RPMI7951 (cell line): ENCODE measurements at places on chromosomes 6 and 20. TPM values are rescaled to one million over a fixed set of nuclear protein-coding genes. Genes with fewer than 3 reads are reported as not detected.

DNA sequence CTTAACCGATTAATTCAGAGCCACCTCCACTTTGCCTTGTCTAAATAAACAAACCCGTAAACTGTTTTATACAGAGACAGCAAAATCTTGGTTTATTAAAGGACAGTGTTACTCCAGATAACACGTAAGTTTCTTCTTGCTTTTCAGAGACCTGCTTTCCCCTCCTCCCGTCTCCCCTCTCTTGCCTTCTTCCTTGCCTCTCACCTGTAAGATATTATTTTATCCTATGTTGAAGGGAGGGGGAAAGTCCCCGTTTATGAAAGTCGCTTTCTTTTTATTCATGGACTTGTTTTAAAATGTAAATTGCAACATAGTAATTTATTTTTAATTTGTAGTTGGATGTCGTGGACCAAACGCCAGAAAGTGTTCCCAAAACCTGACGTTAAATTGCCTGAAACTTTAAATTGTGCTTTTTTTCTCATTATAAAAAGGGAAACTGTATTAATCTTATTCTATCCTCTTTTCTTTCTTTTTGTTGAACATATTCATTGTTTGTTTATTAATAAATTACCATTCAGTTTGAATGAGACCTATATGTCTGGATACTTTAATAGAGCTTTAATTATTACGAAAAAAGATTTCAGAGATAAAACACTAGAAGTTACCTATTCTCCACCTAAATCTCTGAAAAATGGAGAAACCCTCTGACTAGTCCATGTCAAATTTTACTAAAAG is 2.7 kb downstream of the FOXC1 start:
- no peak for DNase-seq

- DNase-seq: peak; percentile 29
These were observed 597.9 kb downstream of the COL12A1 start for GRCh38 chr6:74607934-74608333.

DNA sequence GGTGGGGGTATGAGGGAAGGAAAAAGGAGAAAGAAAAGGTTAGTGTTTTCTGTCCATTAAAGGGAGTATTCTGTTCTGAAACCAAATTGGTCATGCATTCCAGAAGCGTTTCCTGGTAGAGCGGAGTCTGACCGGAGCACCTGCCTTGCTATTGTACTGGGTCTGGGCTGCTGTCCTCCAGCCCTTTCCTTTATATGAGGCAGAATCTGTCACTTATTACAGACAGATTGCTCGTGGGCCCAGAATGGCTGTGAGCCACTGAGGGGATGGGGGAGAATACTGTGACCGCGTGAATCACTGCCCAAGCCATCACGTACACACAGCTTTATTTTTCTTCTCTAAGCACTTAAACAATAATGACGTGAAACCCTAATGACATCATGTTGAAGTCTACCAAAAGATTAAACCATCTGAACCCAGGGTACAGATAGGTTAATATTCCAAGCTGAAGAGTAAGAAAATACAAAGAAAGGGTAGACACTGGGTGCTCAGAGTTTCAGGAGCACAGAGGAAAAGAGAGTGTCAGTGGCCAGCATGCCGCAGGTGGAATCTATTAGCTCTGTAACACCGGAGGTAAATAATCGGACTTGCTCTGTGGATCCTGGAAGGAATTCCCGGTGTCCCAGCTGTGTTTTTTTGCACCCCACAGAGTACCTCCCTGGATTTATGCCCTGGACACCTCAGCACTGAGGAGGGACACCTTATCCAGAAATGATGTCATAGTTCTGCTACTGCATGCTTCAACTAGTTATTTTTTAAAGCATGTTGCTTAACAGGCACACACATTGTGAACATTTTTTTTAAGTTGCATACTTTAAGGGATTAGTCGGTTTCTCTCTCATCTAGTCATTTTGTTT is 573.3 kb downstream of the PKHD1 start:
- no peak for DNase-seq

DNA sequence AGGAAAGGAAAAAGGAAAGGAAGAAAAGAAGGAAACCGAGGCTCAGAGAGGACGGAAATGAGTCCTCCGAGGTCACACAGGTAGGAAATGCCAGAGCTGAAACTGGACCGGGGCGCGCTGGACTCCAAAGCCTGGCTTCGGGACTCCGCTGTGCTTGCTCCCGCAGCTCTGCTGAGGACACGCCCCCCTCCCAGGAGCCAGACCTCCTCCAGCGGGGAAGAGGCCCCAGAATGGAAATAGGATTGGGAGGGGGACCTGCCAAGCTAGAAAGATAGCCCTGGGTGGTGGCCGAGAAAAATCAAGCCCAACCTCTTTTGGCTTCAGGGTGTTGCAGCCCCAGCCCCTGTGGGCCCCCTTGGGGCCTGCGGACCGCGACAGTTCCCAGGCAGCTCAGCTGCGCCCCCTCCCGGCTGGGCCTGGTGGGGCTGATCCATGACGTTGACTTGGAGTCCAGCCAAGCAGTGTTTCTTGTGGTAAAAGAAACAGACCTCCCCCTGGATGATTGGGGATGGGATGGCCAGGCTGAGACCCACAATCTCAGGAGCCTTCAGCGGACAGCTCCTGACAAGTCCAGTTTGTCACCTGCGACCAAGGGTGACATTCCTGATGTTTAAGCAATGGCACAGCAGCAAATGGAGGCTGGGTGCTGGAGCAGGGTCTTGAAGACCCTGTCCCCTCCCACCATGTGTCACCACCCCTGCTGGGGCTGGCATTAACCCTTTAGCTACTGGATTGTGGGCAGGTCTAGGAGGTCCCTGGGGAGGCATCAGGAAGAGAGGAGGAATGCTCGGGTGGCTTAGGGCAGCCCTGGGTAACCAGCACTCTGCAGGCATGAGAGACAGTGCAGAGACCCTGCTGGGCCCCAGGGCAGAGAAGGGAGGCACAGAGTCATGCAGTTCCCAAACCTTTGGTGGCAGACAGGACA is 55.4 kb downstream of the RIPOR3 start:
- peak; percentile 63 for DNase-seq

HLA-C gene
- total RNA-seq: 1,008 and 1,072 TPM in 2 replicates

DNA sequence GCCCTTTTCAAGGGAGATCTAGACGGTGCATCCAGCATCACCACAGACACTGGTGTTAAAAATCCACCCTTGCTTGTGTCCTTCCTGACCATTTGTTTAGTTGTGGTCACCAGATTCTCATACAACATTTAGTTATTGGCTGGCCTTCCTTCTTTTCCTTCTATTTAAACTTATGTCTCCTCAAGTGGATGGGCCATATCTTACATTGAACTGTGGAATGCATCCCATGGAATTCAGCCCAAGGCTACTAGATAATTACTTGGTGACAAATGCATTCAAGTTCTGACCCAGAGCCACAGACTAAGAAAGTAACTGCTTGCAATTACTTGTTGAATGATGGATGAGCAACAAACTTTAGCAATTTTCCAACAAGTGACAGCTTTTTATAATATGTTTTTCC is 198.9 kb upstream of the SSTR4 start:
- peak; percentile 95 for DNase-seq

DNA sequence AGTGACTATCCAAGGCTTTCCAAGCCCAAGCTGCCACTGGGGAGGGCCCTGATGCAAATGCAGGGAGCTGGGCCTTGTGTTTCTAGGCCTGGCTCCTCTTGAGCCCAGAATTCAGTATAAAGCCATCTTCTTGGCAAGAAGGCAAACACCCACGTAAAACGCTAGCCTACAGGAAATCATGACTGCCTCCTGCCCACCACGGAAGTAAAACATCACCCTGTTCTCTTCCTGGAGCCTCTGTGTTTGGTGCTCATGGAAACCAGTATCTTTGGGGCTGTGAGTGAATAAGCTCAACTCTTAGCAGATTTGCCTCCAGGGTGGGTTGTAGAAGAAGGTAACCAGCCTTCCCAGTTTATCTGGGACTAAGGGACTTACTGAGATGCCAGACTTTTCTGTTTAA is 271.0 kb downstream of the ZNF217 start:
- peak; percentile 46 for DNase-seq

ZBTB12 gene
- 1.2 and 1.4 TPM in 2 replicates for total RNA-seq

PXDC1 gene
- total RNA-seq: 24.9 and 30.3 TPM in 2 replicates

DNA sequence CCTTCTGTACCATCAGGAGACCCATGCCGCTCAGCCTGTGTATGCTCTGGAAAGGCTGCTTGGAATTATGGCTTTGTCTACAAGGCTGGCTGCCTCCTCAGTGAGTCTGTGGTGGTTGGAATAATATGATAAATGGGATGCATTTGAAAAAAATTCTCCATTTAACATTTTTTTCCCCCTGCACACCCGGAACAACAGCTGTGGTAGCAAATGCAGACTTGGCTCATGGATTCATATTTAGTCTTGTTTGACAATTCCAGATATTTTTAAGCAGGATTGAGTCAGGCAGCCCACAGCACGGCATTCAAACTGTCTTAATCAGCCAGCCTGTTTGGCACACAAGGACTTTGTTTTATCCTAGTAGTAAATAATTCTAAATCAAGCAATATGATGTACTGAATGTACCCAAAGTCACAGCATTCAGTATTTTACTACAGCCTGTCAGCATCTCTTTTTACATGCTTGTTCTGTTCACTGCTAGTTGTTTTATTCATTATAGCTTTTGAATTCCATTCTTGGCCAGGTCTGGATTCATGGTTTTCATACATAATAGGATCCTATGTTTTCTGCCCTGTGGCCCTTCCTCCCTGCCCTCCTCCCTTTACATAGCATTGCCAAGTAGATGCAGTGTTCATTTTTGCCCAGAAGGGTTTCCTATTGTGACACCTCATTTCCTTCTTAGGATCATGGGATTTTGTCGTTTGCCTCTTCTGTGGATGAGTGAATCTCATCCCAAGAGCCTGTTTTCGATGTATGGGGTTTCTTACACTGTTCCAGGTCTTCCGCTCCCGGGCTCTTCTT is 68.1 kb downstream of the LRRC1 start:
- DNase-seq: peak; percentile 50

GRCh38 chr20:35600993-35601973 is 14.3 kb upstream of the SPAG4 start:
- DNase-seq: peak; percentile 75

DNA sequence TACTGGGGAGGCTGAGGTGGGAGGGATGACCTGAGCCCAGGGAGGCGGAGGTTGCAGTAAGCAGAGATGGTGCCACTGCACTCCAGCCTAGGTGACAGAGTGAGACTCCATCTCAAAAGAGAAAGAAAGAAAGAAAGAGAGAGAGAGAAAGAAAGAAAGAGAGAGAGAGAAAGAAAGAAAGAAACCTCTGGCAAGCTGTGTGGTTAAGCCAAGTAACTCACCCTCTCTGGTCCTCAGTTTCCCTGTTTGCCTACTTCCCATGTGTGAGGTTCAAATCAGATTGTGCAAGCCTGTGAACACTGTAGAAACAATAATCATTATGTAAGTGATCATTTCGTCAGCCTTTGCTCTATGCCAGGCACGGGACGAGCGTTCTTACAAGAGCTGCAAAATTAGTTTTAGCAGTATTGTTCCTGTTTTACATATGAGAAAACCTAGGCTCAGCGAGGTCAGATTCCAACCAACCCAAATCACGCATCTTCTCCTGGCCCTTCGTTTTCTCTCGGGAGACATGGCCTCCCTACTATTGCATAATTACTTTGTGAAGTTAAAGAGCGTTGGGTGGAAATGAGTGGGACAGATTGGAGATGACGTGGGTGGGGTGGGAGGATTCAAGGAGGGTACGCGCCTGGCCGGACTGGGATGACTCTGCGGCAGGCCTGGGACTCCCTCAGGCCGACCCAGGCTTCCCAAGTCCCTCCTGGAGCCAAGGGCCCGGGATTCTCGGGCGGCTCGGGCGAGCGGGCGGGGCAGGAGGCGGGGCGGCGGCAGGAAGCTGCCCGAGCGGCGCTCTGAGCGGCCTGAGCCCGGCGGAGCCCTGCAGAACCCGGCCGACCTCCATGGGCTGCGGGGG is at the start of gene SNX21:
Gene SNX21 (plus strand): TSS at position 770 of the 853 bp plus-strand sequence. CDS start 121 bp downstream, outside the sequence.
- DNase-seq: peak; percentile 98

GRCh38 chr6:29628419-29629281 is 4.3 kb downstream of the GABBR1 start:
- DNase-seq: peak; percentile 74

SLC22A23 gene
- total RNA-seq: 0.29 and 0.72 TPM in 2 replicates

FOXC1 gene
- 1.7 and 2.0 TPM in 2 replicates for total RNA-seq

GRCh38 chr6:138347864-138348263 is 29.8 kb upstream of the SMIM28 start:
- DNase-seq: no peak

GRCh38 chr20:47490795-47491194 is 10.9 kb upstream of the NCOA3 start:
- DNase-seq: no peak

GRCh38 chr6:17204533-17204932 is 76.6 kb upstream of the RBM24 start:
- no peak for DNase-seq

DNA sequence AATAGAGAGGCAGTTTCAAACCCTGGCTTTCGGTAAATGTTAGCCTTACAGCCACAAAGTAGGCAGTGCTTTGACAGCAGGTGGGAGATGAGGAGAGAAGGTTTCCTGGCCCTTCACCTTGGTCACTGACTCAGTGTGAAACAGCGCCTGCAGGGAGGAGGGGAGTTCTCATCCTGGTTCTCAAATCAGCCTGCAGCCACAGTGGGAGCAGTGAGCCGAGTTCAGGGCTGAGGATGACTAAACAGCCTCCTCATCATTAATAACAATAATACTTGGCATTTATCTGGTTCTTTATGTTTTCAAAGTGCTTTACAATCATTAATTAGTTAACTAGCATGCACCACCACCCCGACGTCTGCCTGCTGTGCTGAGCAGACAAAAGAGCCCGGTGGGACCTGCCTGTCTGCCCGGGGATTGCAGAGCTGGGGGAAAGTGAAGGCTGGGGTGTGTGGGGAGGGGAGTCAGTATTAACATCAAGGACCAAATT is 59.6 kb downstream of the PRDM1 start:
- peak; percentile 34 for DNase-seq

TAB2 gene
- 32.5 and 46.7 TPM in 2 replicates for total RNA-seq

FLRT3 gene
- 1.4 and 1.9 TPM in 2 replicates for total RNA-seq

PSORS1C1 gene
- 0.48 and 0.88 TPM in 2 replicates for total RNA-seq

DNA sequence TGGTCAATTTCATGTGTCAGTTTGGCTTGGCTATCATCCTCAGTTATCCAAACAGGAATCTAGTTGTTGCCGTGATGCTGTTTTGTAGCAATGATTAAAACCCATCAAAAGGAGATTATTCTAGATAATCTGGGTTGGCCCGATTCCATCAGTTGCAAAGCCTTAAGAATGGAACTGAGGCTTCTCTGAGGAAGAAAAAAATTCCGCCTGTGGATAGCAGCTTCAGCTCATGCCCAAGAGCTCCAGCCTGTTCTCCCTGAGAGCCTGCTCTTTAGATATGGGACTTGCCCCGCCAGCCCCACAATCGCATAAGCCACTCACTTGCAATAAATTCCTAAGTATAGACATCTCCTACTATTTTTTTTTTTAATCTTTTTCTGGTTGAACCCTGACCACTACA is 61.5 kb downstream of the SEL1L2 start:
- DNase-seq: no peak

DNA sequence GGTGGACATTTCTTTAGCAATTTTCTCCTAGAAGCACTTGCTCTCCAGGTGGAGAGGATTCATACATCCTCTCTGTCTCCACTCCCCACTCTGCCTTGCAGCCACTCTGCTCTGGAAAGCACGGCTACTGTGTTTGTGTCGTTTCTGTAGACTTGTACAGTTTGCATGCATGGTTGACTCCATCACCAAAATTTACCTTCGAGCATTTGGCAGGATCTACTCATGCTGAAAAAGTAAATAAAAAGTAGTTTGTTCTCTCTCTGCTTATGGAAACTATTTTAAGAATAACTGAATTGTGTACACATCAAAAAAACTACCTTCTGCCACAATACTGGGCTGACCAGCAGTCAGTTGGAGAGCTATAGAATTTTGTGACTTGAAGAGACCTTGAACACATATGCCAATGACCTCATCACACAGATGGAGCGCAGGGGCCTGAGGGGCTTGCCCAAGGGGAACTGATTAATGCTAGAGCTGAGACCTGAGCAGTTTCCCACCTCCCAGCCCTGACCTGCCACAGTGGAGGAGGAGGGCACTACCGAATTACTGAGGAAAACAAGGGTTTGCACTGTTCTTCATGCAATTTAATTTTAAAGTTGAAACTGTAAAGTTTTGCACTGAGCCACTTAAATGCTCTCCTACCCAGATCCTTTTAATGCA is 33.7 kb upstream of the FOXQ1 start:
- no peak for DNase-seq
